NCI-H1417 treated with DMSO at 0.1 percent for 48 hours (cell line): ENCODE measurements at places on chromosomes 11 and 22.

DNA sequence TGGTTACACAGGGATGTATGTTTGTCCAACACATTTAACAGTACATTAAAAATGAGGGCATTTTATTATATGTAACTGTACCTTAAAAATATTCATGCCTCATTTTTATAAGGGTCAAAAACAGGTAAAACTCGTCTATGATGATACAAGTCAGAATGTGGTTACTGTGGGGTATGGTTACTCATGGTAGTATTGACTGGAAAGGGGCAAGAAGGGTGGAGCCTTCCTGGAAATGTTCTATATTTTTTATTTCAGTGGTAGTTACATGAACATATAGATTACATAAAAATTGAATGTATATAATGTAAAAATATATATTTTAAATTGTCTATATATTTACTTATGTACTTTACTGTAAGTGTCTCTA, 99.8 kb downstream of the STIM1 start:
- DNase-seq: no peak

GRCh38 chr11:102272047-102272824, 45.0 kb upstream of the BIRC3 start:
- no peak for DNase-seq

DNA sequence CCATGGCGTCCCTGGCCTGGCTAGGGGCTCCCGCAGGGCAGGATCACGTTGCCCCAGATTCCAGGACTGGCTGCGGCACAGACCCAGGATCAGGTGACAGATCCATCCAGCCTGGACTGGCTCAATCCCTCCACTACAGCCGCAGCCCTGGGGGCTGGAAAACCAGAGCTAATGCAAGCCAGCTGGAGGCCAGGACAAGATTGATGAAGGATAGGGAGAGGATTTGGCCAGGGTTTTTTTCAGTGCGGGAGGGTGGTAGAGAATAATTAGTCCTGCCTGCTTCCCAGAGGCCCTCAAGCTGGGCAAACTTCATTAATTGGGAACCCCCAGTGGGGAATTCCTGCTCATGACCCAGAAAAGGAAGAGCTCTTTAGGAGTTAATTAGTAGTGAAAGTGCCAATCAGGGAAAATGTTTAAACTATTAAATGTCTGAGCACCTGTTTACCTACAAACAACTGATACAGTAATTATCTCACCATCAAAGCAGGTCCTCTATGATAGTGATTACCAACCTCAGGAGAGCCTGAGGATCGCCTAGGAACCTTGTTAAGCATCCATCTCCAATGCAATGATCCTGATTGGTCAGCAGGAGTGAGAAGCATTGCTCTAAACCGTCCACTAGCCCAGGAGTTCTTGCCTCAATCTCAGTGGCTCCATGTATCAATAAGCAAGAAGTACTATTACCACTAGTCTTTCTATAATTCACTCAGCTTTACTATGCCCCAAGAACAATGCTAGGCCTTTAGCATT, 33.0 kb upstream of the MYOD1 start:
- DNase-seq: peak; percentile 17

DNA sequence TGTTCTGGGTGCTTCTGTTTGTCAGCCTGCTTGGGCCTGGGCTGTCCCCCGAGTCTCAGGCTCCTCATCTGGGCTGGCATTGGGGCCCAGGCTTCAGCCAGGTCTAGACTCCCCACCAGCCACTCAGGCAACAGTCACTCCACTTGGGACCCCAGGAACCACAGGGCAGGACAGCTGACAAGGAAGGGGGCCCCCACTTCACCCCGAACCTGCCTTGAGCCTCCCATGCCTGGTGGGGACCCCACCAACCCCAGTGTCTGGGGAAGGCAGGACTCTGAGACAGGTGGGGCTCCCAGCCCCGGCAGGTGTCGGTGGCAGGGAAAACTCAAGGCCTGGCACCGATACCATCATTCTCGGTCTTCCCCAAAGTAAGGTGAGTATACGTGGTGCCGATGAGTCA, 11.7 kb upstream of the LTO1 start:
- no peak for DNase-seq

DNA sequence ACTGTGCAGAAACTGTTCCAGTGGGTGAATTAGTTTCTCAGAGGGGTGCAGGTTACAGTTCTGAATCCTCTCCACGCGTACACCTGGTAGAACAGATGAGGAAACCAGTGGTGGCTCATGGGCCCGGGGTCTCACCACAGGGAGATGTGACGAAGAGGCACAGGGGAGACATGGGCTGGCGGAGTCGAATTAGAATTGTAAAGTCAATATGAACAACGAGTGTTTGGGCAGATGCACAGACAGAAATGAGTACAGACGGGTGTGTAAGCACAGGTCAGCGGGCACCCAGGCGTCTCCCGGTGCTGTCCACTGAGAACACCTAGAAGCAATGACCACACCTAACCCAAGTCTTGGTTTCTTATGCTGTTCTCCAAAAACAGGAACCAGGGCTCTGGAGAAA, 41.8 kb downstream of the GNB1L start:
- no peak for DNase-seq

DNA sequence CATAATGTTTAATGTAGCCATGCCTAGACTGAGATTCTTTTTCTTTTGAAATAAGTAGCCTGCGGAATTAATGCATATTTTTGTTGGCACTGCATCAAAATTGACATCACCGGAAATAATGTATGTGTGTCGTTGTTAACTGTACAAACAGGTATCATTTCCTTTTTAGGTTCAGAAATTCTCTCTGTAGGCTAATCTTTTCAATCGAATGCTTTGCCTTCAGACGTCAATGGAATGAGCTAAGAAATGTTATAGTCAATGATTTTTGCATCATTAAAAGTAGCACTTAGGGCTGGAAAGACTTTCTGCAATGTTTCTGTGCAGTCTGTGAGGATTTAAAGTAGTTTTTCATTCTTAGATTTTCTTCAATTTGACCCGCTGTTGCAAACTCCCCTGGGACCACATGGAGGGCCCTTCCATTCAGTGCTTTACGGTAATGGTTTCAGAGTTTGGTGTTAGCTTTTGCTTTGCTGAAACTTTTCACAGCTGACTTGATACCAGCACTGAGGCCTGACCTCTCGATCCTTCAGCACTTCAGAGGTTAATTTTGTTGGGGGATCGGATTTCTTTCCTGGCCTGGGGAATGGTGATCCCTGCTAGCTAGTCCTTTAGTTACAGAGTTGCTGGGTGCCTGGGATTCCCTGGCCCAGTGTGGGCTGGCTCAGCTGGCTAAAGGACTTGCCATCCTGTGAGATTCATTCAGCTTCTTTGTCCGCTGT, 137.8 kb downstream of the DBX1 start:
- no peak for DNase-seq

- DNase-seq: no peak
These were observed 3.3 kb upstream of the SMARCB1 start for GRCh38 chr22:23783265-23784150.

DNA sequence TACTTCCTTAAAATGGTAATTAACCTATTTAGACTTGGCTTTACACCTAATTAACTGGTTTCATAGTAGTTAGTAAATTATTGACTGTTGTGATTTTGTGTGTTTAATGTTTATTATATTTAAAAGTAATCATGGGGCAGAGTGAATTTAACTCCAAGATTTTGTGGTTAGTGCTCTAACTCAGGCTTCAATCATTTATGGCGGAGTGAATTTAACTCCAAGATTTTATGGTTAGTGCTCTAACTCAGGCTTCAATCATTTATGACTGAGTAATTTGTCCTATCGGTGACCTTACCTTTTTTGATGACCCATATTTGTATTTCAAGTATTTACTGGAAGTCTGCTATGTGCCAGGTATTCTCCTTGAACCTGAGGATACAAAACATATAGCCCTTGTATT, 7.2 kb downstream of the PRRG4 start:
- no peak for DNase-seq

- DNase-seq: no peak
These were observed 1.2 kb downstream of the TOB2 start for GRCh38 chr22:41445129-41446056.

DNA sequence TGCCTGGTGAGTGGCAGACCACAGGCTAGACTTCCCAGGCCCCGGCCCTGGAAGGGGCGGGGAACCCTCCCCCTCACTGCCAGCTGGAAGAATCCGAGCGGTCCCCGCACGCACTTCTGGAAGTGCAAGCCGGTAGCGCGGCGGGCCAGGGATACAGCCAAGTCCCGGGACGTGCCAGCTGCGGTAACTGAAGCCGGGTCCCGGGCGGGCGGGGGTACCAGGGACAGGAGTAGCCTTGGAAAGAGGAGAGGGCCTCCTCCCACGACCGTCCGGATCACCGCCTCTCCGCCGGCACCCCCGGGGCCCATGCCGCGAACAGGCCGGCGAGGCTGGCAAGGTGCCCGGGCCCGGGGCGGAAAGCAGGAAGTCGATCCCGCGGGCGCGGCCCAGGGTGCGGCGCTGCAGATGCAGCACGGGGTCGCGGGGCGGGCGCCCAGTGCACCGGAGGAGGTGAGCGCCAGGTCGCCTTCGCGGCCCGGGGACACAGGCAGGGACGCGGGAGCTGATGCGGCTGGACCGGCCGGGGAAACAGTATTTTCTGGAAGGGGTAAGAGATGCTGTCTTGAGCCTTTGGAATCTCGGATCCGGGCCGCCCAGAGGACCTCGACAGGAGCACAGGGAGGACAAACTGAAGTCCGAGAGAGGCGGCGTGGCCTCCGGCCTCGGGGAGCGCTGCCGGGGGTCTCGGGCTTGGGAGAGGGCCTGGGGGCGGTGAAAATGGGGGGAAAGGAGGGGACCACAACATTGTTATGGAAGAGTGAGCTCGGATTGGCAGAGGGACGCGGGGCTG, 783 bp upstream of the SLC35C1 start:
- DNase-seq: no peak

GRCh38 chr11:64341851-64342791, 2.1 kb downstream of the CCDC88B start:
- peak; percentile 50 for DNase-seq

DNA sequence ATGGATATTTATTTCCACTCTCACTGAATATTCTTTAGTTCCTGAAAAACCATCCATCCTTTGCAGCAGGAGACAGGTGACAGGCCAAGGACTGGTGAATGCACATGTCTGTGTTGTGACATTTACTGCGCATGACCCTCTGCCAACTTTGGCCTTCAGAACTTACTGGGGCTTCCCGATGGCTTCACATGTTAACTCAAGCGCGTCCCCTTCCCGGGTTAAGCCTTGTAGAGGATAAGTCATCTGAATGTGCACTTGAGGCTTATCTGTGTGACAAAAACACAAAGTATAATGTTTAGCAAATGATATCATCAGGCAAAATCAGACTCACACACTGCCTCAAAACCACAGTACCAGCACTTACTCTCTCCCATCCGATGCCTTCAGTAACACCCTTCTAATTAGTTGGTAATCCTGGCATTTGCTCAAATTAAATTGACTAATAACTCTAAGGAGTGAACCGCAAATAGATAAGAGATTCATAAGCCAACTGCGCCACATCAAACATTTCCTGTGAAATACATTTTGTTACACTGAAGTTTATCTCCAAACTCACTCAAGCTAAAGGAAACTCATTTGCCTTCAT, 286.4 kb downstream of the CADM1 start:
- no peak for DNase-seq

GRCh38 chr22:30212996-30213441, 33.5 kb downstream of the LIF start:
- no peak for DNase-seq

GRCh38 chr11:27882066-27882697, 181.9 kb upstream of the BDNF start:
- DNase-seq: no peak

DNA sequence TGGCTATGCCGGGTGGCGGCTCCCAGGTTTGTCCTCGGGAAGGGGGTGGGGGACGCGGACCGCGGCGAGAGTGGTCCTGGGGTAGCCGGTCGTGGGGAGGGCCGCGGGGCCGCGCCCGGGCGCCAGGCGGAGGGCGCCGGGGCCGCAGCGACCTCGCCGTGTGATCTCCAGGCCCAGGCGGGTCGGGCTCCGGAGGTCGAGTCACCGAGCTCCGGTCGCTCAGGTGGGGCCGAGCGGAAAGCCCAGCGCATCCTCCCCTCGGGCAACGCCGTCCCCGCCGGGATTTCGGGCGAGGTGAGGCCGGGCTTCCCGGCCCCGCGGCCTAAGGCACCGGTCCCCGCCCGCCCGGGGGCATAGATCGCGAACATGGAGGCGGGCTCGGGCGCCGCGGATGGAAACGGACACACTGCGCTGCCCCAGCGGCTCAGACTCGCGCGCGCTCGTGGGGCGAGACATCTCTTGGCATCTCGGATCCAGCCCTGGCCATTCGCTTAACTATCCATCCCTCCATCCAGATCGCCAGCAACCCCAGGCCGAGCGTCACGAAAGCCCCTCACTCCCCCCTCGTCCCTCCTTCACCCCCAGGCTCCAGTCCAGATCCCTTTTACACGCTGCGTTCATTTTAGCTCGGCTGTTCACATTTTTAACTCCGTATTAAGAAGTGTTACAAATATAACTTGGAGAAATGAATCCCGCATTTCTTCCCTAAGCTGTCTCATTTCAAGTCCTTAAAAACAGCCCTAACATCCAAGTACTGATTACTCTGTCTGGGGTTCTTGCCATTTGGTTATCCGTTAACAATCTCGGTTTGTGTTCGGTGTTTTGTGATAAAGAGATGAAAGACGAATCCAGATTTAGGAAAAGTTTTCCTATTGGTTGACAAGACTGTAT, 460 bp downstream of the ZC3H12C start:
- DNase-seq: peak; percentile 58

GRCh38 chr11:62172294-62172693, 17.7 kb upstream of the SCGB1D1 start:
- no peak for DNase-seq

- no peak for DNase-seq
These were observed 45.3 kb downstream of the ZBTB44 start for GRCh38 chr11:130269326-130269943.

DNA sequence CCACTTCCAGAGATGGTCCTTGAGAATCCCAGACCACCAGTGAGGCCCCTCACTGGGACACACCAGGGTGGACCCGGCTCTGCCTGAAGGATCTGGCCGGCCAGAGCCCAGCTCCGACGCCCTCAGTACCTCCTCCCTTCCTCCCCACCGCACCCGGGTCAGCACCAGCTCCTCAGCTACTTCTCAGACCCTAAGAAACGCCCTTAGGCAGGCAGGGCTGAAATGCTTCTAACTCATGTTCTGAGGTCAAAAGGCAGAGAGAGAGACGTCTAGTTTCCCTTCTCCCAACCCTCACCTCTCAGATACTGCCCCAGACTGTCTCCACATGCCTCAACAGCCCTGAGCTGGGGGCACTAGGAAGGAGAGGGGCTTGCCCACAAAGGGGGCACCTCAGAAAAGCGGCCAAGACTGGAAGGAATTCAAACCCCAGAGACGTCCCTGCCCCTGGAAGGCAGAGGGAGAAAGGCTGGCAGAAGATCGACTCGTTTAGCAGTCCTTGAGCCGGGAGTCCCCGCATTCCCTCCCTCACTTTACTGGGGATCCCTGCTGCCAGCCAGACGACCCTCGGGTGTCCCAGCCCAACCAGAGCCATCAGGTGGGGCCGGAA, 539 bp downstream of the USH1C start:
- no peak for DNase-seq

- DNase-seq: no peak
These were observed 58.3 kb upstream of the TCF20 start for GRCh38 chr22:42328784-42329145.
